NCI-H146 (cell line): ENCODE measurements at places on chromosomes 16 and 17.

- DNase-seq: peak; percentile 49
Measured at GRCh38 chr17:50708050-50709000, 611 bp upstream of the ANKRD40 start.

GRCh38 chr16:67151431-67152097 is 766 bp upstream of the B3GNT9 start:
- DNase-seq: no peak

DNA sequence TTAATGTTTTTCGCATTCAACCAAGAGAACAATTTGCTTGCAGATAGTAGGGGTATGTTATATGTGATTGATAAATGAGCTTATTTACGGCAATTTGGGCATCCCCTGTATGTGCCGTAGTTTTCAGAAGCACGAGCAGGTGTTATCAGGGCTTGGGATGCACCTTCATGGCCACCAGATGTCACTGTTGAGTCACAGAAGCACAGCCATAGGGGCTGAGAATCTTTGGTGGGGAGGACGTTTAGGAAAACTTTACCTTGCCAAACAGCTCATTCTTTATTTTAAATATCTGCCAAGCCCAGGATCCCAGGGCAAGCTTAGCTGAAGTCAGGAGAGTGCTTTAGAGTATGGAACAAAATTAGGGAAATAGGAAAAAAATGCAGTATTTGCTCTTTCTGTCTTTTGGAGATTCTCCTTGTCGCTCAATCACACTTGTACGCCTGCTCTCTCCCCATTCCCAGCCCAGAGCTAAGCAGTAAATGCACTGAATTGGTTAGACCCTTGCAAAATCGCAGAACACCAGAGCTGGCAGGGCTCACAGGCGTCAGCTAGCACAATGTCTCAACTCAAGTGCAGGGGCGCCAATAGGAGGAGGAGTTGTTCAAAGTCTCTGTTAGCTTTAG is 93.6 kb upstream of the MPHOSPH6 start:
- DNase-seq: peak; percentile 0

- DNase-seq: no peak
Measured at GRCh38 chr17:67582673-67583081, 135.1 kb upstream of the NOL11 start.

DNA sequence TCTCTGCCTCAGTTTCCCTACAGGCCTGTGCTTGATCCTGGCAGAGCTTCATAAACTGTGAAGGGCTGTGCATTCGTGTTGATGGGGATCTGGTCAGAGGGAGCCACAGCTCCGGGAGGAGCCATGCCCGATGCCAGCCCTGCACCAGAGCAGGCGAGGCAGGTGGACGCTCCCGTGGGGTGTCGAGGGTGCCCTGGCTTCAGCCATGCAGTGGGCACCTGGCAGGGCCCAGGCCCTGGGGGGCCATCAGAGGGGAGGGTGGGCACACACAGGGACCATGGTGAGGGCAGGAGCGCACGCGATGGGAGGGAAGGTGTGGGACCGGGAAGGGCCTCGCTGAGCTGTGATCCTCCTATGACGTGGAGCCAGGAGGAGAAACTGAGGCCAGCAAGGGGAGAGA is 22.0 kb downstream of the ZFPM1 start:
- no peak for DNase-seq

DNA sequence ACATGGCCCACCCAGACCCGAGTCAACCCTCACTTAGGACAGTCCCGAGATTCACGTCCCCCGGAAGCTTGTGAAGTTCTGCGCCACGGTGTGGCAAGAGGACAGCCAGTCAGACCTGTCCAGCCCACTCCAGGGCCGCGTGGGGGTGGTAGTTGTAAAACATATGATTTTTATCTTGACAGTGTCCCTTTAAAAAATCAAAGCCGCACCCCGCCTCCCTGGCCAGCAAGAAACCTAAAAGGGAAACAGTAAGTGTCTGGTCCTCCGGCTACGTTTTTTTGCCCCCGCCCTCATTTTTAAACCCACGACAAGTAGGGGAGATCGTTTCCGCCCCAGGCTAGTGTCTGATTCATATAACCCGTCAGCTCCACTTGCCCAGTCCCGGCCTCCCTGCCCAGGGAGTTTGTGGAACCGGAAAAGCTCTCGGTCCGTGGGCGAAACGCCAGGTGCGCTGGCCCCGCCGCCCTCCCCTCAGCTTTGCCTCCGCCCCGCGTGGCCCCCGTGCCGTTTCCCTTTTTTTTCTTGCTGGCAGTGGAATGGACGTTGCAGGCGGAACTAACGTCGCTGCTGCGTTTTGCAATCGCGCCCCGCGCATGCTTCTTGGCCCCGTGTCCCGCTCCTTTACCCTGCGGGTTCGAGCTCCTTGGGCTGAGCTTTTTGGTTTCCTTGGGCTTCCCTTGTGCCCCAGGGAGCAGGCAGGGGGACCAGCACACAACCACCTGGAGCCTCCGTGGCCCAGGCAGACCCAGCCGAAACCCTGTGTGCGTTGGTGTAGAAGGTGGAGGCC is 13.3 kb upstream of the NUDT16L1 start:
- no peak for DNase-seq

- DNase-seq: no peak
Measured at GRCh38 chr17:8709006-8709405, 35.6 kb downstream of the CCDC42 start.

DNA sequence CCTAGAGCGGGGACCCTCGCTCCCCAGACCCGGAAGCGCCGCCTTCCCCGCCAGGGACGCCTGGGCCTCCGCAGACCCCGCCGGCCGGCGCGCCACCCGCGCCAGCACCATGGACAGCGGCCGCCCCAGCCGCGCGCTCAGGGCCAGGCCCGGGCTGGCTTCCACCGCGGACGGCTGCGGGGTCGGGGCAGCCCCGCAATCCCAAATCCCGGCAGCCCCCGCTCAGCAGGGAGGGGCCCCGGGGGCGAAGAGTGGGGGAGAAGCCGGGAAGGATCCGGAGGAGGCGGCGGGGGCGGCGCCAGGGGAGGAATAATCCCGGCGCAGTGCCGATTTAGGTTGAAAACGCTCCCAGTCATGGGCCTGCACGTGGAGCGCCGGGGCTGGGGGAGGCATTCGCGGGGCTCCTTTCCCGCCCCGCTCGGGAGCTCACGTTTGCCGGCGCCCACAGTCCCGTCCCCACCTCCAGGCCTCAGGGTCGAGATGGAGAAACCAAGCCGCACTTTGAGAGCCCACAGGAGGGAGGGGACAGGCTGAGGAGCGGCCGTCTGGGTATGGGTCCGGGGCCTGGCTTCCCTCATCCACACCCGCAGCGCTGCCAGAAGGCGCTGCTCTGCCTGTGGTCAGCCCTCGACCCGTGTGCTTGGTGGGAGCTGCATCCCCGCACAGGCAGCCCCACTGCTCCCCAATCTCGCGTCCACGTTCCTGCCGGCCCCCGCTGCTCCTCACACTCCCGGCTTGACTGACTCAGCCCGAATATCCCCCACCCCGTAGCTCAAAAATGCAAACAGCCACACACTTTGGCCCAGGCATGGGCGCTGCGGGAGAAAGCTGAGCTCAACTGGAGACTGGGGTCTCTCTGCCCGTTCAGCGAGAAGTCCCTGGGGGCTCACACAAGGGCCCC is 4.7 kb downstream of the FBXL16 start:
- DNase-seq: no peak

- no peak for DNase-seq
Measured at GRCh38 chr16:85676466-85676865, 12.3 kb downstream of the GINS2 start.

DNA sequence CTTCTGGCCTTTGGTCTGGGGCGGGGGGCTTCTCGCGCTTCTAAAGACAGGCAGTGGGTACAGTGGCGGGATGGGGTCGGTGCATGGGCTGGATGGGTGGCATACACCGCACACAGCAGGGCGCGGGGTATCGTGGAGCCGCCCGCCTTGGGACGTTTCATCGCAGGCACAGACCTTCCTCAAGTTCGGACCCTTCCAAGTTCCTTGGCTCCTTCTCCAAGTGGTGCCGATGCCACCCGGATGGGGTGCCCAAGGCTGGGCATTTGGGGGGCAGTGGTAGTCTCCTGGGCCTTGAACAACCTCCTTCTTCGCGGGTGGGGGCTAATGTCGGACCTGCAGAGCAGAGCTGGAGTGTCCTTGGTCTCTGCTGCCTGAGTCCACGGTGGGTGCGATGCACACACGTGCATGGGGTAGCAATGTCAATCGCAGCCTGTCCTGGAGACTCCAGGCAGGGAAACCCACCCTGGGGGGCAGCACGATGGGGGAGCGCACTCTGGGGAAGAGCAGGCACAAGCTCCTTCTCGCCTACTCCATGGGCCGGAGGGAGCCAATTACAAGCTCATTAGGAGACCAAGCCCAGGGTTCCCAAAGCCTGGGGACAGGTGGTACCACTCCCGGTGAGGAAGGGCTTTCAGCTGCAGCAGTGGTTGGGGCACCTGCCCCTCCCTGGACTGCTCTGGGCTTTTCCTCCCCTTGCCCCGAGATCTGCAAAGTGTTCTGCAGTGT is 686 bp upstream of the MTSS2 start:
- DNase-seq: peak; percentile 14

DNA sequence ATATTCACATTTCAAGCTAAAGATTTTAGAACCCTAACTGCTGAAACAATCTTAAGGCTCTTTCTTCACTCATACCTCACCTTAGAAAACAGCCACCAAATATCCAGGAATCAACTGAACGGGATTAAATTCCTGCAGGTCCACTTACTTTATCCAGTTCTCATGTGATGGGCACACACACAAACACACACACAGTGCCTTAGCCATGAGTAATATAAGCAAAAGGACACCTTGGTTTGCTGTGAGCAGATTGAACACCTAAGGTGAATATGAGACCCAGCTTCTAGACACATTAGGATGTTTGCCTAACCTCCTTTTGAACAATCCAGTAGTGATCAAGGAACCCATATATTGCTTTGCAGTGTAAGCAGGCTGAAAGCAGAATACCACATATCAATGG is 81.5 kb downstream of the TUBD1 start:
- no peak for DNase-seq

GRCh38 chr16:75280331-75280804 is 28.9 kb upstream of the BCAR1 start:
- no peak for DNase-seq

DNA sequence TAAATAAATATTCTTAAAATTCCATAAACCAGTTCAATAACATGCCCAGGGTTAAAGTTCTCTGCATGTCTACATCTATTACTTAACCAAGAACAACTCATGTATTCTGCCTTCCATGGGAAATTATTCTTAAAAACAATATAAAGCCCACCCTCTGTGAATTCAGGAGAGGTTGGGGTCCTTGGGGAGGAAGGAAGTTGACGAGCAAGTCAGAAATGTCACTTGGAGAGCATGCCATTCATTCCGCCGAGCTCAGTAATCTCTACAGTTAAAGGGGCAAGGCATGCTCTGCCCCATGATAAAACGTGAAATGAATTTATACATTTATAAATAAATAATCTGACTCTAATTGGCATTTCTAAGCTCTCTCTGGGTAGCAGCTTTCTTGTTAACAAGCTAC is 405.1 kb downstream of the TOX3 start:
- DNase-seq: no peak
